HTR-8/SVneo (cell line): ENCODE measurements at places on chromosomes 11 and 22.
A peak's percentile ranks its signal among the peaks of the same experiment; 100 is the strongest.

DNA sequence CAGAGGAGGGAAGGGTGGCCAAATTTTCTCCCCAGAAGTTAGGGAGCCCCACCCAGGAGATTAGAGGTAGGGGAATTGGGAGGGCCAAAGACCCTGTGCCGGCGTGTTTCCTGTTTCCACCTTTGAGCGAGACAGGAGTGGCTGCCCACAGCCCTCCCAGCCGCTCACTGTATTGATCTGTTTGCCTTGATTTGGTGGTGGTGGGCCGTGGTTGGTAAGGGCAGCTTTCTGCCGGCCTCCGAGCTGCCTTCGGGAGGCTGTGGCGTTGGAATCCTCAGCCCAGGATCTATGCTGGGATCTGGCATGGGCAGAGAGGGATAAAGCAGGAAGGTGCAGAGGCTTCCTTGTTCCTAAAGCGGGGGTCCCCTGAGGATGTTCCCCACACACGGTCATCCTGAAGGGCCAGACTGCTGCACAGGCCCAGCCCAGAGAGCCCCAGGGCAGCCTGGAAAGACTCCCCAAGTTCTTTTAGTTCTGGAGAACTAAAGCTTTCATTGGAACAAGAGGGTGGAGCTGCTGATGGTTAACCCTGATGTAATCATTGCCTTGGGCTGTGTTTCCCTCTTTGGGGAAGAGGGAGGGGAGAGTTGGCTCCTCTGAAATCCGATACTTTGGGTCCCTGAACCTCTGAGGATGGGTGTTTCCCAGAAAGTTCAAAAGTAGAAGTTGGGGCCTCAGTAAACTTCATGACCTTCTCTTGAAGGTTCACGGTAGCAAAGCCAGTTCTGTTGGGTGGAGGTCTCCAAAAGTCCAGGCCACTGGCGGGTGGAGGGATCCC is 7.2 kb downstream of the FAM83F start:
- no peak for DNase-seq

- no peak for DNase-seq
Observed at GRCh38 chr11:80783561-80783960, 1342.7 kb upstream of the TENM4 start.

- DNase-seq: no peak
Observed at GRCh38 chr11:72959998-72960731, 146.0 kb downstream of the ATG16L2 start.

GRCh38 chr11:71490731-71491390 is 36.2 kb upstream of the KRTAP5-7 start:
- DNase-seq: no peak

- no peak for DNase-seq
Observed at GRCh38 chr11:77122576-77123212, 5.4 kb upstream of the MYO7A start.

- DNase-seq: no peak
Observed at GRCh38 chr11:6646071-6646470, 9.5 kb downstream of the DCHS1 start.

DNA sequence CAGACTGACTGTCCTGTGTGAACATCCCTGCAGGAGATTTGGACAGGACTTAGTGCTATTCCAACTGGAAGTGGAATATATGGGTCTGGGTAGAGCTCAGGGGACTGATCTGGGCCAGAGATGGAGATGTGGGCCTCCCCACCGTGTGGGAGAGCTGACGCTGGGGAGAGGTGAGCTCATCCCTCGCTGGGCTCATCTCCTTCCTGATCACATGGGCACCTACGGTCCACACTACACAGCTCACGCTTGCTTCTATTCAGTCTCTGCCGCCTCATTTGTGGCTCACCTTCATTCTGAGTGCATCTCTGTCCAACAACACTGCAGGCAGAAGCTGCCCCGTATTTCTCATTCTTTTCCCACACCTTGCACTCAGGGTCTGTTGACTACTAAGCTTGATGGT is 16.6 kb upstream of the RAB1B start:
- no peak for DNase-seq

DNA sequence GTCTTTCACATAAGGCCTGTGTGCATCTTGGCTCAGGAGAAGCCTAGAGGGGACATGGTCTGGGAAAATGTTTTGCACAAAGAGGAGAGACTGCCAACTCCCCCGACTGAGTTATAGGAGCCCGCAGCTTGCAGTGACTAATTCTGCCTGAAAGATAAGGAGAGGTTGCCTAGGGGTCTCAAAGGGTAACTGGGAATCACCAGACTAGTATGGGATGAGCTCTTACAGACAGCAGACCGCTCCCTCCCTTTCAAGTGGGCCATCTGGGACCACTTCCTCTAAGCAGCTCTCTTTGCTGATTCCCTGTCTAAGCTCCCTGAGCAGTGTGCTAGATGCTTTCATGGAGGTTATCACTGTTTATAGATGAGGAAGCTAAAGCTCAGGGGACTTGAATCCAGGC is 105.1 kb downstream of the TENM4 start:
- no peak for DNase-seq

DNA sequence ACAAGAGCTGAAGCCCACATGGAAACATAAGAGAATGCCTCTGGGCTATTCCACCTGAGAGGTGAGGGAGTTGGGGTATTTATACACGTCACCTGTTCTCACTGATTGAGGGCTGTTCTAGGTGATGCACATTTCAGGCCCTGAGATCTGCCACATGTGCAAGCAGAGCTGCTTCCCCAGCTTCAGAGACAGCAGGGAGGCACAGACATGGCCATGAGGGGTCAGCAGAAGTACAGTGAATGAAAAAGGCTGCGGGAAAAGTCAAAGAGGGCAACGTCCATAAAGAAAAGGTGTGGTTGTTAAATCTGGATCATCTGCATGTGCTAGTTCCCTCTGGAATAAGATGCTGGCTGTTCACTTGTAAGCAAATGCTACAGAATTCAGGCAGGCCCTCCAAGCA is 75.4 kb downstream of the GAB4 start:
- no peak for DNase-seq

- no peak for DNase-seq
Observed at GRCh38 chr11:92675303-92675702, 294.1 kb upstream of the MTNR1B start.

GRCh38 chr11:16326679-16327297 is 29.6 kb downstream of the SOX6 start:
- DNase-seq: no peak

GRCh38 chr11:58905721-58906547 is 33.4 kb upstream of the GLYATL1 start:
- peak; percentile 95 for DNase-seq

- DNase-seq: no peak
Observed at GRCh38 chr11:68892576-68892975, 11.1 kb downstream of the MRPL21 start.

- DNase-seq: no peak
Observed at GRCh38 chr11:76678321-76678720, 7.8 kb upstream of the LRRC32 start.

DNA sequence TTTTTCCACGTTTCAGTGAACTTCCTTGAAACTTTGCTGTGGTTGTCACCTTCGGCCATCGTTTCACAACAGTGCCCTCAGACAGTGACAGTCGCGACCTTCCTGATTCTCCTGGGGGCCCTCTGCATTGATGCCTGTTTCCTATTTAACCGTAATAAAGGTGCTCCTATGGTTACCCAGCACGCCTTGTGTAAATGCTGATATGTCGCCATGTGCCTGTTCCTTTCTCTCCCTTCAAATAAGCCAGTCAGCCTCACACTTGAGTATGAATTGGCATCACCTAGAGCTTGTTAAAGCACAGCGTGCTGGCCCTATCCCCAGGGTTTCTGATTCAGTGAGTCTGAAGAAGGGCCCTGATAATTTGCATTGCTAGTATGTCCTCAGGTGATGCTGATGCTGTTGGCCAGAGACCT is 104.8 kb downstream of the MICAL2 start:
- no peak for DNase-seq

DNA sequence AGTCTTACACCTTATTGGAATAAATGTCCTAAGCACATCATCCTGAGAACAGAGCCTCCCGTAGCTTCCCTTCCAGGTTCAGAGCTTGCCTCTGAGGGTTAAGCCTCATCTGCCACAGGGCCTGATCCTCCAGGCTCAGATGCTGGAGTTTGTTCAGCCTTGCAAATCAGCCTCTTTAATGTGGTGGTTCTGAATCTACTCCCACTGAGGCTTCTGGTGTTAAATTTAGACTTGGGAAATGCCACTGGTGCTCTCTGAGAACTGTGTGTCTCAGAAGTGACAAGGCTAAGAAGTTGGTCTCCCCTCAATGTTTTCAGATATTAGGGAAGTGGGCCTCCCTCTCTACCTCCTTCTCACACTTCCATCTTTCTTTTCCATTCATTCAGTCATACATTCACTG is 68.7 kb downstream of the CCDC81 start:
- no peak for DNase-seq

DNA sequence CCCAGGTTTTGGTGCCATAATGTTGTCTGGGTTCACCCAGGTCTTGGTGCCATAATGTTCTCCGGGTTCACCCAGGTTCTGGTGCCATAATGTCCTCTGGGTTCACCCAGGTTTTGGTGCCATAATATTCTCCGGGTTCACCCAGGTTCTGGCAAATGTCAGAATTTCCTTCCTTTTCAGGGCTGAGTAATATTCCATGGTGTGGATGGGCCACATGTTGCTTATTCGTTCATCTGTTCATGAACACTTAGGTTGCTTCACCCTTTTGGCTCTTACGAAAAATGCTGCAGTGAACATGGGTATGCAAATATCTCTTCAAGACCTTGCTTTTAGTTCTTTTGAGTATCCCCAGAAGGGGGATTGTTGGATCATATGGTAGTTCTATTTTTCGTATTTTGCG is 15.1 kb upstream of the GRAMD4 start:
- DNase-seq: no peak

DNA sequence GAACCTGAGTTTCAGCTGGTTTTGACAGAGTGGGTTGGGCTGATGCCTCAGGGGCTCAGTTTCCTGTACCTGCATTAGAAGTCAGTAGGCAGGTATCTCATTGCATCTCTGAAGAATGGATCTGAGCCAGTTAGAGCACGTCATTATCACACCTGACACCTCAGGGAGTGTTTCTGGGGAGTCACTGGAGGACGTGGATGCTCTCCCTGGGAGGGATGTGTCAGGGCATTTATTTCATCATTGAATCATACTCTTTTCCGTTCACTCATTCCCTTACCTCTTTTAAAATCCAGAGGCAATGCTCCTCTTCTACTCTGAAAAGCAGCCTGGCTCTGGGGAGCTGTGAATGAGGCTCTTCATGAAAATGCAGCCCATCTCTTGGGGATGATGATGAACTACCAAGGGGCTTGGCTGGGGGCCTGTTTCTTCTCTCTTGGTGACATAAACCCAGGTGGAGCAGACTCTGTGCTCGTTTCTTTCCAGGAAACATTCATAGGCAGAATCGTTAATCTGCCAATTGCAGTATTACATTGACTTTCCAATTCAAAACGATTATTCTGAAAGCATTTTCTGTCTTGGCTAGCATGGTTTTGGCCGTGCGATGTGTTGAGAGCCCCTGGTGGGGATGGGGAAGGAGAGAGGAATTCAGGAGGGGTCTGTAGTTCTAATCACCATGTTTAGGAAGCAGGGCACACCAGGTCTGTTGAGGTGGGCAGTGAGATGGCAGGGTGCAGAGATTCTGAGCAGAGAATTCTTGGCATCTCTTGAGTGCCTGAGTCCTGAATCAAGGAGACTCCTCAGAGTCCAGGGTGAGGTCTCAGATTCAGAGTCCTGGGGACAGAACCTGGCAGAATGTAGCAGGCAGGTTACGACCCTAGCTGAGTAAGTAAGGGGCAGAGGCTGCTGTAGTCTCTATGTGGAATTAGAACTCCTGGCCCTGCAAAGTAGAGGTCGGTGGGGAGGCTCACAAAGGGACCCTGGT is 12.6 kb downstream of the PARVA start:
- DNase-seq: no peak

GRCh38 chr11:44989831-44990566 is 39.3 kb upstream of the TP53I11 start:
- no peak for DNase-seq

- peak; percentile 96 for DNase-seq
Observed at GRCh38 chr11:34105079-34105956, at the start of gene NAT10. TSS of gene NAT10 (plus strand) at chr11:34105629. CDS start at chr11:34108226, 2,597 bp downstream.

DNA sequence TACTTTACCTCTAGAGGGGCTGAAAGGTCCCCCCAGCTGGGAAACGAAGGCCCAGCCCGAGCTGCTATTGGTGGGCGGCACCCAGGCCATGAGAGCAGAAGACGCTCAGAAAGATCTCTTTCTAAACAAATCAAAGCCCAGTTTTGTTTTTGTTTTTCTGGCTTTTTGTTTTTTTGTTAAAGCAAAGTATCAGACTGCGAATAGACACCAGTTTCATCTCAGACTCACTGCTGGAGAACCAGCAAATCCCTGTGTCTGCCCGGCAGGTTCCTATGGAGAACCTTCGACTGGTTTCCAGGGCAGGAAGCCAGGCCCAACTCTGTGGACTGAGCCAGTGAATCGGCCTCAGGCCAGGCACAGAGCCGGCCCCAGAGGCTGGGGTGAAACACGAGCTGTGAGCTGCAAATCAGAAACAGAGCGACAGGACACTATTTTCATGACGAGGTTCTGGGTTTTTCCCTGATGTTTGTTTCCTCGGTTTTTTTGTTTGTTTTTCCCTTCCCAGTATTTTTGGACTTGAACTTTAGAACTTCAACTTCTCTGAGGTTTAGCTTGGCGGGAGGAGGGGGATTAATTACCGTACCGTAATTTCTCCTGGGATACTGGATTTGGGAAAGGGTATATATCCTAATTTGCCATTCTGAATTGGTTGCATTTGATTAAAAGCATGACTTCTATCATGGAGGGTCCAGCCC is 16.0 kb upstream of the B4GALNT4 start:
- no peak for DNase-seq

DNA sequence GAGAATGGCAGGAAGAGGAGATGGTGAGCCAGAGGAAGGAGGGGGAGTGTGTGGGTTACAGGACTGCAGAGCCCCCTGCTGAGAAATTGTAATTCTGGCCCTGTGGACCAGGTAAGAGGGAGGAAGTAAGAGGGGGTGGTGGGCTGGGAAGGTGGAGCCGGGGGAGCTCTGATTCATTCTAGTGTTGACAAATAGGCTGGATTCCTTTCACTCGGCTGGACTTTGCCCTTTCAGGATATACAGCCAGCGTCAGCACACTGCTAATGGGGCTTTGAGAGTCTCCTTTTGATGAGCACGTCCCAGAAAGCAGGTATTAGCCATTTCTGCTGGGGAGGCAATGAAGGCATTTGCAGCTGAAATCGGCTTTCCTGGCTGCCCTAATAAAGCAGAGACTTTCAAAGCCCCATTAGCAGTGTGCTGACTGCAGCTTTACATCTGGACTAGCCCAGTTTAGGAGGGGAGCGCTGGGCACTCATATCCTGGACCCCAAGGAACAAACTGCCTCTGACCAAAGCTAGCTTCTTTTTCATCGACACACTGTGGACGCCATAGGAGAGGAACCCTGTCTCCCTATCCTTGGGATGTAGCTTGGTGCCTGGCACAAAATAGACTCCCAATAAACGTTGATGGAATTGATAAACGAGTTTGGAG is 44.8 kb upstream of the CADM1 start:
- no peak for DNase-seq

GRCh38 chr22:27686534-27686933 is 115.0 kb downstream of the MN1 start:
- DNase-seq: no peak
